ENCODE measurements at places on chromosomes 7 and 10.

DNA sequence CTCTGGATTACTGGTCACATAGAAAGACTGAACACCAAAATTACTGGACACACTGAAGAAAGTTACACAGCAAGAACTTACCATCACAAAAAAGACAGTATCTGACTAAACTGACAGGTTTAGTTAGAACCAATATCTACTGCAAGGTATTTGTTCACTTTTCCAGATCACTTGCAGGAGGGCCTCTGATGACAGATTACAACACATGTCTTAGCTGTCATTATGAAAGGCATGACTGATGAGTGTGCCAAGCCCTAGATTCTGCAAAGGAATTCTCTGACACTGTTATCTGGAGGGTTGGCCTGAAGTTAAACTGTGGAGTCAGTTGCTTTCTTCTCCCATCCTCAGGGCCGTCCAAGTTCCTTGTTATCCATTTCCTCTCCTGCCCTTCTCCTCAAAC, 242.7 kb downstream of the KIF20B start:
- DNase-seq, result no peak

DNA sequence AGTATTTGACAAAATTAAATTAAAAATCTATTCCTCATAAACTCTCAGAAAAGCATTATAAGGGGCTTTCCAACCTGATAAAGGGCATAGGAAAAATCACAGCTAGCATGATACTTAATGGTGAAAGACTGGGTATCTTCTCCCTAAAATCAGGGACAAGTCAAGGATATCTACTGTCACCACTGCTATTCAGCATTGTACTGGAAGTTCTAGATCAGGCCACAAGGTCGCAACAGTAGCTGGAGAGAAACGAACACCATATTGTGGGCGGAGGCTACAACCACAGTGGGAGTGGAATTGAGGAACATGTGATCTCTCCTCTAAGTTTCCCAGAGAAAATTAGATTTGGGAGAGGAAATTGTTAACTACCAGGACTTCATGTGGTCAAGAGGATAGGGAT, 70.0 kb upstream of the NAMPT start:
- DNase-seq, result no peak

- no peak for DNase-seq
These were observed 32.9 kb upstream of the CRYGN start for GRCh38 chr7:151472644-151473380.

GRCh38 chr10:67107670-67108069, 181.8 kb downstream of the LRRTM3 start:
- no peak for DNase-seq

GRCh38 chr10:78212786-78213175, 179.1 kb downstream of the RPS24 start:
- DNase-seq, result no peak

DNA sequence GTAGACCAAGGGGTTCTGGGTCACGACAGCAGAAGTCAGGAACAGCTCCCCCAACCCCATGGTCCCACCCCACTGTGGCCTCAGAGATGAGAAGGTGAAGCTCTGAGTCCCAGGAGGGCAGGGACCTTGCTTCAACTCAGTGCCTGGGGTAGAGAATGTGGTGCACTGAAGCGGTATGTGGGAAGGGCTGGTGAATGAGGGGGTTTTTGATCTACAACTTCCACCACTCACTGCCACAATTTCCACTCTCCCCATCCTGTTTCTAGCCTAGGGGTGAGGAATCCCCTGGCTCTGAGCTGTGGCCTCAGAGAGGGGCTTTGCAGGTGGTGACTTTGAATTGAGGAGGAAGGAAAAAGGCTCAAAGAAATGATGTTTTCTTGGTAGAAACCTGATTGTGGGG, 44.9 kb upstream of the TOMM7 start:
- DNase-seq, result no peak

DNA sequence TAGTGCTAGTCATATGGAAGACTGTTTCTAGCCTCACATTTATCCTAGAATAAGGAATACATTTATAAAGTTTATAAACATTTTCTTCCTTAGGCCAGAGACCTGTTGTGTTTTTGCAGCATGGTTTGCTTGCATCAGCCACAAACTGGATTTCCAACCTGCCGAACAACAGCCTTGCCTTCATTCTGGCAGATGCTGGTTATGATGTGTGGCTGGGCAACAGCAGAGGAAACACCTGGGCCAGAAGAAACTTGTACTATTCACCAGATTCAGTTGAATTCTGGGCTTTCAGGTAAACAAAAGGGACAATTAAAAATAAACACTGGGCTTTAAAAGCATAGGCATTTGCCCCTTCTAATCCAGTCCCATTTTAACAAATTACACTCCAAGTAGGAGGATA, 4.2 kb downstream of the LIPF start:
- DNase-seq, result no peak

DNA sequence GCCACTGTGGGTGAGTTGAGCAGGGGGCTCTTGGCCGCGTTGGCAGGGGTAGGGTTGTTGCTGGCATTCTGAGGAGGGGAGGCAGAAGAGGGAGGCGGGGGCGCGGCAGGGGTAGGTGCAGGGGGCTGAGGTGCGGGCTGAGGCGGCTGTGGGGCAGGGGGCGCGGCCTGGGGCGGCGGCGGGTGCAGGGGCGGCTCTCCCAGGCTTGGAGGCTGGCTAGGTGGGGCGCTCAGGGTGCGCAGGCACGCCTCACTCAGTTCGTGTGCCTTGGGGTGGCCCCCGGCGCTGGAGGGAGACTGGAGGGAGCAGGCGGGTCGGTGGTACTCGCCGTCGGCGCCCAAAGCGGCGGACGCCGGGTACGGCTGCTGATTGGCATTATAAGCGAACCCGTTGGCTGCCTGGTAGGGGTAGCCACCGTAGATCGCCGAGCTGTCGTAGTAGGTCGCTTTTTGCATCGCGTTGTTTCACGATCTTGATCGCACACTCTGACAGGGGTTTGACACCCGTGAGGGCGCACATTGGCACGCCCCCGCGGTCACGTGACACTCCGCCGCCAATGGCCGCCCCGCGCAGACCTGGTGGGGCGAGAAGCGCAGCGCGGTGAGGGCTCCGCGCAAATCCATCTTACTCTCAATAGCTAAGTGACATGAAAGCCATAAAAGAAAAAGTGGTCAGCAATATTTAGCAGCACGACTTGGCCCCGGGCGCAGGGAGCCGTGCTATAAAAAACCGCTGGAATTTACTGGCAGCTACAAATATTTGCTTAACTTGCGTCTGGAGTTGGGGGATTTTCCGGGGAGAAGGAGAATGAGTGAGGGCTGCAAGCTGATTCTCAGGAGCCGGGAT, 7.9 kb upstream of the HOXA2 start:
- DNase-seq, result no peak

GRCh38 chr7:2670720-2671391, 17.1 kb upstream of the AMZ1 start:
- peak; percentile 67 for DNase-seq

DNA sequence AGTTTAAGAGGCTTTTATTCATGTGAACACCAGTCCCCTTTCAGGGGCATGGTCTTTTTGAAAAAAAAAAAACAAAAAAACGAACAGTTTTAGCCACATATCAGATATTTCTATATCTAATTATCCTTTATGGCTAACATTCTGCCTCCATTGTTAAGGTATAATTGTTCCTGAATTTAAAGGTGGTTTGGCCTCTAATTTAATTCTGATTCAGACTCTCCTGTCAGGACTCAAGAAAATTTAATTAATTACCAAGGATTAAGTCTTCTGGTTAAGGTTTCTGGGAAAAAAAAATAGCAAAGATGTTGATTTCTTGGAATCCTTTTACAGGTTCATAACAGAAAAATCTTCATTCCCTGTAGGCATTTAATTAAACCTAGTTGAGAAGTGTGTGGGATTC, 27.4 kb downstream of the COL1A2 start:
- DNase-seq, result no peak

DNA sequence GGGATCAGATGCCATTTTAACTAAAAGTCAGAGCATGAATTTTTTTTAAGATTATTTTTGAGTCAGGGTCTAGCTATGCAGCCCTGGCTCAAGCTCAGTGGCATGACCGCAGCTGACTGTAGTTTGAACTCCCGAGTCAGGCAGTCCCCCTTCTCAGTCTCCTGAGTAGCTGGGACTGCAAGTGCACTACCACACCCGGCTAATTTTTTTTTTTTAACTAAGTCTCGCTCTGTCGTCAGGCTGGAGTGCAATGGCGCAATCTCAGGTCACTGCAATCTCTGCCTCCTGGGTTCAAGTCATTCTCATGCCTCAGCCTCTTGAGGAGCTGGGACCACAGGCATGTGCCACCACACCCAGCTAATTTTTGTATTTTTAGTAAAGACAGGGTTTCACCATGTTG, 7.8 kb downstream of the TAS2R41 start:
- DNase-seq, result no peak

Data from NCI-H2081 (cell line).